ENCODE measurements at places on chromosomes 11 and 22.

DNA sequence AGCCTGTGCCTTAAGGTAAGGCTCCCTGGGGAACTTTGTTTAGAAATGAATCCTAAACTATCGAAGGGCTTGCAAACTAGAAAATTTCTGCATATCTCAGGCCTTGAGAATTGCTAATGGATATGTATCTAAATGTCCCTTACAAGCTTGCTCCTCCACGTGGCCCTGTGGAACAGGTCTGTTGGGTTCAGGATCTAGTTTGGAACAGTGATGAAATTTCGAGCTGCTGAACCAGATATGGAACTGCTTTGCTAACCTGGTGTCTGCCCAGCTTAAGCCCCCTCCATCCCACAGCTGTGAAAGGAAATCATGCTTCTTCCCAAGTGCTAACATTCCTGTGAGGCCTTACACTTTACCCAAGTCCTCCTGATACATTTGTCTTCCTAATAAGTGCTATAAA is 11.6 kb downstream of the SREBF2 start:
- DNase-seq: no peak

GRCh38 chr11:128502726-128503125 is 84.6 kb downstream of the ETS1 start:
- DNase-seq: no peak

GRCh38 chr11:104405277-104405676 is 241.3 kb upstream of the PDGFD start:
- DNase-seq: no peak

GRCh38 chr11:134358165-134358855 is 26.5 kb downstream of the GLB1L2 start:
- no peak for DNase-seq

DNA sequence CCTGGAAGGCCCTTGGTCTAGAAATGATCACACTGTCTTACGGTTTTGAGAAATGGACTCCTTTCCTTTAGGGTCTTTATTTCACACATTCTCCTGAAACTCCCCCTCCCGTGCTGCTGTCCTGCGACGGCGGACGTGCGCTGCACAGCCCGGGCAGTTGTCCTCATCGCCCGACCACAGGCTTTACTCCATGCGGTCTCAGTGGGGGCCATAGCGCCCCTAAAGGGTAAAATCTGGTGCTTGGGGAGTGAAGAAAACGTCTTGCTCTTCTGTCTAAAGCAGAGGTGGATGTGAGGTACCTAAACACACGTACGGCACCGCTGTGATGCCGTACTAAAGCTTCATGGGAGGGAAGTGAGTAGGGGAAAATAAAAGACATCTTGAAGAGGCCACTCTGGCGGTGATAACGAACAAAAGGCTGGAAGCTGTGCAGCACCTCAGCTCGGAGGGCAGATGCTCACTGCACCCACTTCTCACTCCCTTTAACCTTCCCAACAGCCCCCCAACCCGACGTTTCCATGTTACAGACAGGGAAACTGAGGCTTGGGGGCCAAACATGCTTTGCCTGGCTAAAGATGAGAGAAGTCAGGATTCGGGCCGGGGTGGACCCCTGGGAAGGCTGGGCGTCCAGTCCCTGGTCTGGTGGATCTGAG is 22.6 kb downstream of the MPPED1 start:
- DNase-seq: no peak

GRCh38 chr11:59833602-59834001 is 11.7 kb downstream of the CBLIF start:
- DNase-seq: no peak

DNA sequence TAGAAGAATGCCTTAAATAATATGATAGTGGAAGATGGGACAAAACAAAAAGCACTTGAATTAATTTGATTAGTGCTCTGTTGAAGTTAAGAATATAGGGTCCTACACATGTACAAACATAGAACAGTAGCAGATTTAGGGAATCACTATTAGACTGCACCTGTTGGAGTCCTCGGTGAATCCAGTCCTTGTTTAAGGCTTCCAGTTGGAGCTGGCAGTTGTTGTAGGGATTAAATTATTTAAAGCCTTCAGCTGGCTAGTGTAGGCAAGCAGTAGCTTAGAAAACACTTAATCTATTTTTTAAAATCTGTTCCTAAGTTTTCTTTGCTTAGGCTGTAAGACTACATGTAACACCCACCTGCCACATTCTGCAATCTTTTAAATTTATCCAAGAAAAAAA is 24.5 kb upstream of the CSTF3 start:
- DNase-seq: no peak

DNA sequence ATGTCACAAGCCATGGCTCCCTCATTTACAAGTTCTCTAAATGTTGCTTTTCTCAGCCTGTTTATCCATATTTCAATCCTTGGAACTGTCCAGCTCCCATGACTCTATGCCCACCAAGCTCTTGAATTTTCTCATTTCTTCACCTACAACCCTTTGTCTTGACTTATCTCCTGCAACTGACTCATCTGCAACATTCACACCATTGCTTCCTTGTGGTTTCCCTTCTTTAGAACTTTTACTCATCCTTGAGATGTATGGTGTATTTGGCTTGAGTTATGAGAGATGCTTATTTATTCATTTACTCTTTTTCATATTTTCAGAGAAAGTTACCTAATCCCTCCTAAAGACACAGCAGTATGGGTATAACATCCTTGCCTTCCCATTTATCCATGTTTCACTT is 18.8 kb downstream of the TRIM34 start:
- no peak for DNase-seq

GRCh38 chr11:17572791-17573460 is 25.9 kb downstream of the OTOG start:
- no peak for DNase-seq

DNA sequence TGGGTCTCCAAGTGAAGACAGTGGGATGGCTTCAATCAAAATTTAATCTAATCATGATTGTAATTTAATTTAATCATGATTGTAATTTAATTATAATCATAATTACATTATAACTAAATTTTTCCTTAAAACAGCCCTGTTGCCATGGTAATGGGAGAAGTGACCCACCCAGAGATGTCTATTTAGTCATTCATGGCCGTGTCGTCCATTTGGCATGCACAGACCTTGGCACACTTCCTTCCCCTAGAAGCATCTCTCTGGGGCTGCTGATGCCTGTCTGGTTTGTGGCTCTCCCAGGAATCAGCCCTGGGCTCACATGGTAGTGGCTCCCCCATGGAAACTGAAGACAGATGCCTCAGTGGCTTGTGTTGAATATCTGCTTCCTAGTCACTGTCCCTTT is 27.0 kb downstream of the P4HA3 start:
- no peak for DNase-seq

- no peak for DNase-seq
These were observed 161.0 kb upstream of the B3GAT1 start for GRCh38 chr11:134572741-134573675.

- DNase-seq: no peak
These were observed 6.5 kb downstream of the PTDSS2 start for GRCh38 chr11:456533-456932.

GRCh38 chr11:16278979-16279378 is 77.4 kb downstream of the SOX6 start:
- DNase-seq: no peak

- DNase-seq: peak; percentile 80
These were observed 2.9 kb downstream of the RPL3 start for GRCh38 chr22:39316440-39317083.

DNA sequence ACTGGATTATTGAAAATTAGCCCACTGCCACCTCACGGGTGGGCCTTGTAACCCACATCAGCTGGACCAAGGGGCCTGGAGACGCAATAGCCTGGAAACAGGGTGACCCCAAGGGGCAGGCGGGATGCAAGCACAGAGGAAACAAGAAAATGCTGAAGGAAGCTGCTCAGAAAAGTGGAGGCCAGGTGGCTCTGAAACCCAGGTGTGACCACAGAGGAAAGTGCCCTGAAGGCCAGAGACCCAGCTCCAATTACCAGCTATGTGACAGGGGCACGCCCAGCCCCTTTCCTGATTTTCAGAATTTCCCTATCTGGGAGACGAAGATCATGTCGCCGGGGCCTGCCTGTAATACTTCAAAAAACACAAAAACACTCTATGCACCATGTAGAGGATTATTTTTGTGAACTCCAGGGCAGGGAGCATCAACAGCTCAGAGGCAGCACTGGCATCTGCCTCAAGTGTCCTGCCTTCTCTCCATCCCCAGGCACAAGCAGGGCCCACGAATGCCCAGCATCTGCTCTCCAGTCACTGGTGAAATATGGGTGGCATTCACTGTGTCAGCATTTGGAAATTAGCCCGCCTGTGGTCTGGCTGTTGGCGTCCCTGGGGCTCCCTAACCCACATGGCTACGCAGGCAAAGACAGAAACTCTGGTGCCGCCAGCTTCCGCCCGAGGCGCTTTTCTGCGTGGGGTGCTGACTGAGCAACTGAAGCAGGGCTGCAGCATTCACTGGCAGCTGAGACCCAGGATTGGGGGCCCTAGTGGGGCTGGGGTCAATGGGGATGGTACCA is 6.3 kb downstream of the KCNJ1 start:
- DNase-seq: no peak

Measured in RWPE2 (cell line).